ENCODE measurements at places on chromosomes 2 and 18.

GRCh38 chr2:112782234-112782799 lies 2.0 kb downstream of the IL1A start:
- no peak for DNase-seq

DNA sequence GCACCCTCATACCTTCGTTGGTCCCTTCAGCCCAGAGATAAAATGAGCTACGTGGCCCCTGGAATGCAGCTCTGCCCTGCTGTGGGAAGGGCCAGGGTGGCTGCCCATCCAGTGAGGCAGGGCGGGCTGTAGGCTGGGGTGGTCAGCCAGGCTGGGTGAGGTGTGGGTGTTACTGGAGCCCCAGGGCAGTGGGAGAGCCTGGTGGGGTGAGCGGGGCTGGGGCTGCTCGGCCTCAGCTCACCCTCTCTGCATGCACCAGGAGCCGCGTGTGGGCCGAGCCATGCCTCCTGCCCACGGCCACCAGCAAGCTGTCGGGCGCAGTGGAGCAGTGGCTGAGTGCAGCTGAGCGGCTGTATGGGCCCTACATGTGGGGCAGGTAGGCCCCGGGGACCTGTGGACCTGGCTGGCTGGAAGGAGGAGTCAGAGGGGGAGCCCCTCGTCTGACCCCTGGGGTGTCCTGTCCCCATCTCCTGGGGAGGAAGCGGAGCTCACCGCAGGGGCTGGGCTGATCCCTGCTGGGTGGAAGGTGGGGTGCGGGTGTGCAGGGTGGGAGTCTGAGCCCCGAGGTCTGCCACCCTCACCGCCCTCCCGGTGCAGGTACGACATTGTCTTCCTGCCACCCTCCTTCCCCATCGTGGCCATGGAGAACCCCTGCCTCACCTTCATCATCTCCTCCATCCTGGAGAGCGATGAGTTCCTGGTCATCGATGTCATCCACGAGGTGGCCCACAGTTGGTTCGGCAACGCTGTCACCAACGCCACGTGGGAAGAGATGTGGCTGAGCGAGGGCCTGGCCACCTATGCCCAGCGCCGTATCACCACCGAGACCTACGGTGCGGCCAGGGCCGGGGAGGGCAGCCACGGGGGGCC lies 5.5 kb downstream of the RNPEPL1 start:
- no peak for DNase-seq

DNA sequence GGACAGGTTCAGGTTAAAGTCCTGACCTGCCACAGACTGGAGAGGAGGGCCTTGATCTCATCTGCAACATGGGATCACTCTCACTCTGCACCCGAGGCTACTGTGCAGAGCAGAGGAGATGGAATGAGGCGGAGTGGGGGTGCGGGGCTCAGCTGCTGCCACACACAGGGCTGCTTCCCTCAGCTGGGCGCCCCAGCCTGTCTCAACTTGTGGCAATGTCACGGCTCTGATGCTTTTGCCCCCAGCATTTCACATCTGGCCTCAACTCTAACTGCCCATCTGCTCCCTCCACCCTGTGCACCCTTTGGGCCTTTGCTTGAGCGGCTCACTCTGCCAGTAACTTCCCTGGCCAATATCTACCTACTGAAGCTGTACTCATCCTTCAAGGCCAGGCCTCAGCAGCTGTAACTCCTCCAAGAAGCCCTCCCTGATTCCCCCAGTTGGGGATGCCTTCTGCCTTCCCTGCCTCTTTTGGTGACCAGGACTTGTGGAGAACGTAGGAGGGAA lies 70.3 kb downstream of the POLR1A start:
- DNase-seq: no peak

DNA sequence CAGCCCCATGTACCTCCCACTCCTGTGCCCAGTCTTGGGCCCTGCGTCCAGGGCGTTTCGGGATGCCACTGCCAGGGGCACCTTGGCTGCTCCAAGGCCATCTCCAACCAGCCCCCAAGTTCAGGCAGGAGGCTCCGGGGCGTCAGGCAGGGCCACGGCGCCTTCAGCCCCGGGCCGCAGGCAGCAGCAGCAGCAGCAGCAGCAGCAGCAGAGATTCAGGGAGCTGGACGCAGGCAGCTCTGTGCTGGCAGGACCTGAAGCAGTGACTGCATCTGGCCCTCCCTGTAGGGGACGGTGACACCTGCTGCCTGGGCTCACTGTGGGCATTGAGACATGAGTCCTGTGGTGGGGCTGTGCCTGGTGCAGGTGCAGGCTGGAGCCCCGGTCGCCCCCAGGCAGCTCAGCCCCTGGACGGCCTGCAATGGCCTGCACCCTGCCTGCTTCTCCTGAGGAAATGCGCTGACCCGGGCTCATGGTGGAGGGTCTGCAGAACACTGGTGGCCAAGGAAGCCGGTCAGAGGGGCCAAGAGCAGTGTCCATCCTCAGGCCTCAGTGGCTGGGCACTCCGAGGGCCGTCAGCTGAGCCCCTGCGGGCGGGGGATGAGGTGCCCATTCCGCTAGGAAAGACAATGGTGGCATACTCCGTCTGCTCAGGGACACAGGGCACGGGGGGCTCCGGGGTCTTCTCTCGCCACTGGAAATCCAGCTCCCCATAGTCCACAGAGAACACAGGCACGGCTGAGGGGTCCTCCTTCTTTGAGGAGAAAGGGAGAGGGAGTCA lies 8.0 kb downstream of the PDCD1 start:
- no peak for DNase-seq

DNA sequence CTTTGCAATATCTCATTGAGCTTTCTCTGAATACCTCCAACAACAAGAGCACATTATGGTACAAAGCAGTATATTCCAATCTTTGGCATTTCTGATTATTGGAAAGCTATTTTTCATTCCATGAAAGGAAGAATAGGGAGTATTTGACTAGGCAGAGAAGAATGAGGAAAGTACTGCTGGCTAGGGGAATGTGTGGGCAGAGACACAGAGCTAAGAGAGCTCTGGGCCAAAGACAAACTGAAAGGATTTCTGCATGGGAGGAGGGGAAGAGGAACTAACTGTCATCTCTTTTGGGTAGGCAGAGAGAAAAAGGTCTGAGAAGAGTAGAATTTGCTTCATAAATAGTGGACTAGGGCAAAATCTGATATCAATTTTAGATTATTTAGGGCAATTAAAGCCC lies 150.8 kb downstream of the CCDC85A start:
- no peak for DNase-seq

DNA sequence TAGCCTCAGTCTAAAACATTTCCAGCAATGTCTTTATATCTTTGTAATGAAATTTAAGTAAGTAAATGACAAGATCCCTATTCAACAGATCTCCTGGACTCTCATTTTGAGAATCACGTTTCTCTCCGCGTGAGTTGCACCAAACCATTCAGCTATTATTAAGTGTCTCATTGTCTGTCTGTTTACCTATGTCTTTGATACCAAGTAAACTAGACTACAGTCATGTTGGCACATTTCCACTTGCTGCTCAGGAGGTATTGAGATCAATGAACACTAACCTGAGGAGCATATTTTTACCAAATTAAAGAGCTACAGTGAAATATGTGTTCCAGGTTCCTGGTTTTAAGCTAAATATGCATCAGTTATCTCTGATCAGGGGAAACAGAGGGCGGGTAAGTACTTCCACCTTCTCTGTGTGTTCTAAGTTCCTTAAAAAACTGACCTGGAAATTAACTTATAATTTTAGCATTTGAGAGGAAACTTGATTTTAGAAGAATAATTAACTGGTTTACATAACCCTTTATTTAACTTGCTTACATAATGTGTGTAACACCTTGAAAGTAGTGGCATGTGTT lies 125.8 kb downstream of the OSBPL6 start:
- no peak for DNase-seq

DNA sequence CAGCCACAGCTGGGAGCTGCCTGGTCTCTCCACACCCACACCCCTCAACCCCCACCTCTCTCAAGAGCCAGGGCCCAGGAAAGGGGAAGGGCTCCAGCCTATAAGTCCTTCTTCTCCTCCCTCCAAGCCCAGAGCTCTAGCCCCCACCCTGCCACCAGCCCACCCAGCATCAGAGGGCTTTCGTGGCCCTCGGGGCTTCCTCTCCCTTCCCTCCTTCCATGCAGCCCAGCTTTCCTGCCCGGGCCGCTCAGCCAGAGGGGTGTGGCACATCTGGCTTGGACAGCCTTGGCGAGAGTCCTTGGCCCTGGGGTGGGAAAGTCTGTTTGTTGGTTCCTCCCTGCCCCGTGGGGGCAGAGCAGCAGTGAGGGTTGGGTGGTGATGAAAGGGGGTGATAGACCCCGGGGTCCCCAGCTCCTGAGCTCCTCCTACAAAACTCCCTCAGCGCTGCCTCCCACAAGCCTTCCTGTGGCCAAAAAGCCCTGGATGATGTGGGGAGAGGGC lies 7.0 kb downstream of the TNS1 start:
- no peak for DNase-seq

DNA sequence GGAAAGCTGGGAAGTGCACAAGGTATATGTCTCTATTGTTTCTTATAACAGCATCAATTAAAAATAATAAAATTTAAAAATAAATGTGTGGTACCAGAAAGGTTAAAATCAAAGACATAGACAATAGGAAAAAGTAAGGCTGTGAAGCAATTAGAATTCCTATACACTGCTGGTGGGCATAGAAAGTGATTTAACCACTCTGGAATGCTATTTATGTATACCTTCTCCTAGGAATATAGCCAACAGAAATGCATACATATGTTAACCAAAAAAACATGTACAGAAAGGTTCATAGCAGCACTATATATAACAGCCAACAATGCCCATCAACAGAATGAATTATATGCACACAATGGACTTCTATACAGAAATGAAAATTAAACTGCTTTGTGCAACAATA lies 43.0 kb downstream of the WDSUB1 start:
- DNase-seq: no peak

GRCh38 chr2:121209014-121209610 lies 75.9 kb downstream of the TFCP2L1 start:
- no peak for DNase-seq

GRCh38 chr2:223908304-223908998 lies 36.7 kb downstream of the WDFY1 start:
- DNase-seq: no peak

DNA sequence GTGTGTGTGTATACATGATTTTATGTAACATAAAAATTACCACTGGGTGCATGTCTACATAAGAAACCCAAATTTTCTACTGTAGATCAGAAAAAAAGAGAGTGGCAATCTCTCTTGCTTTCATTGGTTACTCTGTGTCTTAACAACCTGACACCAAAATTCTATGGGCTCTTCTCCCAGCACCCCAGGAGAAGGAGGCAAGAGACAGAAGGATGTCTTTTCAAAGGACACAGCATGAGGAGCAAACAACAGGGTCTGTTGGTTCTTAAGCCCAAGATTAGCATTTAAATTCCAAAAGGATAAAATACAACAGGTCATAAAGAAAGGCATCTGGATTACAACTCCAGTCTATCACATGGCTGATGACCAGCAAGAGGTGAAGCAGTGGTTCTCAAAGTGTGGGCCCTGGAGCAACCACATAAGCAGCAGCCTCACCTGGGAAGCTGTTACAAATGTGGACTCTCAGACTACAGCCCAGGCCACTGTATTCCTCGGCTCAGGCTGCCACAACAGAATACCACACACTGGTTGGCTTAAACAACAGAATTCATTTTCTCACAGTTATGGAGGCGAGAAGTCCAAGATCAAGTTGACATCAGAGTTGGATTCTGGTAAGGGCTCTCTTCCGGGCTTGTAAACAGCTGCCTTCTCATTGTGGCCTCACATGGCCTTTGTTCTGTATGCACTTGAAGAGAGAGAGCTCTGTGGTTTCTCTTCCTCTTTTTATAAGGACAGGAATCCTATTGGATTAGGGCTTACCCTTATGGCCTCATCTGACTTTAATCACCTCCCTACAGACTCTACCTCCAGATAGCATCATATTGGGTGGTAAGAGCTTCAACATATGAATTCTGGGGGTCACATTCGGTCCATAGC lies 79.8 kb upstream of the RNF152 start:
- DNase-seq: no peak

- DNase-seq: no peak
These were observed 649.0 kb upstream of the RAB6C start for GRCh38 chr2:129330504-129330903.

DNA sequence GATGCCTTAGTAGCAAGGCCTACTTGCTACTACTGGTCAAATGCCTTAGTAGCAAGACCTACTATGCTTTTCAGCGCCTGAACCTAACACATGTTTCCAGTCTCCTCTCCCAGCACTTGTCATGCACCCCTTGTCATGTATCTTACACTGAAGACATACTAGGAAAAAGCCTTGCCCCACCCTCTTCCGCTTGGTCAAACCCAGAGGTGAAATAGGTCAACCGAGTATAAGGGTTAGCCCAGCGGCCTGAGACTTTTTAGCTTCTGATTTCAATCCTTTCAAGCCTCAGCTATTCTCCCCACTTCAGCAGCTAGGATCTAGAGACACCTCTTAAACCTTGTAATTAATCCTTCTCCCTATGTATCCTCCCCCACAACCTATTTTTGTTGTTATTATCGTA lies 73.3 kb downstream of the UPP2 start:
- no peak for DNase-seq

DNA sequence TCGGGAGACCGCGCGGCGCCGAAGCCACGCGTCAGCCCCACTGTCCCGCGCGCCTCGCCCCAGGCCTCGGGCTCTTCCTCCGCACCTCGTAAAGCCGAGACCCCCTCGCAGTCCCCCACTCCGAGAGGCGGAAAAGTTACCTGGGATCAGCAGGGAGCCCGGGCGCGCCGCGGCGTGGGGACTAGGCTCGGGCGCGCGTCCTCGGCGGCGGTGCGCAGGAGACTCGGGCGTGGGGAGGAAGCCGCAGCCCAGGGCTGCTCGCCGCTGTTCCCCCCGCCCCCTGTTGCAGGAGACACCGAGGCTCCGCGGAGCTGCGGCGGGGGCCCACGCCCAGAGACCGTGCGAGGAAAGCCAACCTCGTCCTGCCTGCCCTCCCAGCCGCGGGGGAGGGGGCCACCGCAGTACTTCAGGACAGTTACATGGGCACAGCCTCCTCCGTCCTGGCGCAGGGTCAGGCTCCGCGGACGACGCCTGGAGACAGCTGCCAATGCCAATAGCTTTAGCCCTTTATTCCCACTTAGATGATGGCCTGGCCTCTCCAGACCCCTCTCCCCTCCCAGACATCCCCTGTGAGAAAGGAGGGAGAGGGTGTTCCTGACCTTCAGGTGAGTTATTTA lies at the start of gene EPB41L3:
TSS of gene EPB41L3 (minus strand) at position 225 of the 617 bp plus-strand sequence. CDS start 54,814 bp downstream, outside the sequence.
- no peak for DNase-seq

- no peak for DNase-seq
These were observed 145.7 kb upstream of the CDH19 start for GRCh38 chr18:66749481-66750035.

GRCh38 chr2:46143429-46144132 lies 153.6 kb upstream of the EPAS1 start:
- no peak for DNase-seq

GRCh38 chr2:30300456-30301221 lies 69.3 kb downstream of the LBH start:
- DNase-seq: no peak

- no peak for DNase-seq
These were observed 663.1 kb downstream of the XIRP2 start for GRCh38 chr2:167551416-167551815.

GRCh38 chr2:11930211-11930761 lies 183.9 kb downstream of the LPIN1 start:
- no peak for DNase-seq

GRCh38 chr2:120246546-120247300 lies 5.9 kb upstream of the RALB start:
- DNase-seq: no peak
